ENCODE measurements at places on chromosomes 2 and 18. TPM values are rescaled to one million over a fixed set of nuclear protein-coding genes. Genes with fewer than 3 reads are reported as not detected.

- DNase-seq, result no peak
- no peak overlapping the region for H3K4me3 ChIP-seq
- H3K27me3 ChIP-seq, result no peaks in the 10 kb centered on the region
- H3K4me1 ChIP-seq, result no peaks in the 10 kb centered on the region
- H3K36me3 ChIP-seq, result no peaks in the 10 kb centered on the region
These were observed 395.6 kb upstream of the HS6ST1 start for GRCh38 chr2:128714285-128714684.

- H3K36me3 ChIP-seq, result no peaks in the 10 kb centered on the region
- DNase-seq, result no peak
- no peaks in the 10 kb centered on the region for H3K27me3 ChIP-seq
These were observed 76.7 kb upstream of the CAVIN2 start for GRCh38 chr2:191923652-191923997.

DNA sequence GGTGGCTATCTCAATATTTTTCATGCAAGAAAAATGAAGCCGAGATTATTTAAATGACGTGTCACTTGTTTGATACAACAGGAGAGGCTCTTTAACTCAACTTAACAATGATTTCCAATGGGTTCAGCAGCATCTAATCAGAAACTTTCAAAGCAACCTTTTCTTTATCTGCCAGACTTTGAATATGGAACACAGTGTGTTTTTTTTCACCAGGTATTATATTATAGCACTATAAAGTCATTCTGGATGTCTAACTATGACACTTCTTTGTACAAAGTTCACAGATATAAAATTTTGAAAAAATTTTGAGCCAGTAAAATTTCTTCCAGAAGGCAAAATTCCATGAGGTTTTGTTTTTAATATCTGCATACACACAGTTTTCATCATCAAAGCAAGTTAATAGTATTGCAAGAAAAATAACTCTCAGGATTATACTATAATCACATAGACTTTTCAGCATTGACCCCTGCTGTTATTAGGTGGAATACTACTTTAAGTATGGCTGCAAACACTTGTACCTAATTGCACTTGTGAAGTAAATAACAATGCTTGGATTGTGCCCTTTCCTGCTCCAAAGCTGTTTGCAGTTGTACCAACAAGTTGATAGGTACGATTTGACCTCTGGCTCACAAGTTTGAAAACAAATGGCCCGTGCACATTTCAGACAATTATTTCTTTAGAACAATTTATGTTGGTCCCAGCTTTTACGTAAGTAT is 44.0 kb upstream of the DSG1 start:
- no peaks in the 10 kb centered on the region for H3K27me3 ChIP-seq
- H3K4me3 ChIP-seq, result no peak overlapping the region
- H3K27ac ChIP-seq, result no peak overlapping the region

GRCh38 chr2:23836971-23837565 is 89.9 kb downstream of the ATAD2B start:
- H3K27me3 ChIP-seq, result no peaks in the 10 kb centered on the region
- no peak overlapping the region for H3K27ac ChIP-seq
- no peak for DNase-seq

DNA sequence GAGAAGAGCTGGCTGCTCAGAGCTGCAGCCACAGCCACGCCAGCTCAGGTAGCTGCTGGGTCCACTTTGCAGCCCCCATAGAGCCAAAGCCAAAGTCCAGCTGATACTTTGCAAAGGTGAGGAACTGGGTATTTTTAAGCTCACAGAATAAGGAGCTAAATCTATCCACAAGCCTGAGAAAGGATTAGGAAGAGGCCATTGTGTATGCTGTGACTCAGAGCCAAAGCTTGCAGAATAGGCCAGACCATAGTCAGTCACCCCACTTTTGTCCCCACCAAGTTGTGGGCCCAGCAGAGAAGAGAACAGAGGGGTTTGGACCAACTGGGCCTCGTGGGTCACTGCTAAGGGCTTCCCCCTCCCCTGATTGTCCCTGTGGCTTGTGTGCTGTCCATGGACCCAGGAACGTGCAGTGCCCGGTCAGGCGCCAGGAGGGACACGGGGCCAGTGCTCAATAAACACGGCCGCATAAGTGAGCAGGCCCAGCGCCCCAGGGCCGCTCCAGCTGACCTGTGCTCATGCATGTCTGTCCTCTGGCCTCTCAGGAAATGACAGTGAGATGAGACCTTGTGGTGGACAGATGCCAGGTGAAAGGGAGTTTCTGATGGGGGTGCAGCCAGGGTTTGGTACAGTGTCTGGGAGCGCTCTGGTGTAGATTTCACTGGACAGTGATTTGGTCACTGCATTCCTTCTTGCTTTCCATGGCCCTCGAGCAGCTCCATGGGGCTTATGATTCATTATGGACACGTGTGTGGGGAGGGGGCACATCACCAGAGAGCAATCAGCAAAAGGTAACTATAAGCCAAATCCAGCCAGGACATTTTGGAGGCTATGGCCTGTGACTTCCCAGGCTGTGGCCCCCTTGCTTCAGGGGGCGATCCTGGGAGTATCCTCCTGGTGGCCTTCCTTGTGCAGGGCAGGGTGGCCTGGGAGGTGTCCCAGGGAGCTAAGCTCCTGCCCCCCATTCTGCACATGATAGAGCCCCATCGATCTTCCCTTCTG is 31.3 kb downstream of the MAL start:
- no peak overlapping the region for H3K4me3 ChIP-seq
- no peaks in the 10 kb centered on the region for H3K4me1 ChIP-seq
- H3K36me3 ChIP-seq, result no peaks in the 10 kb centered on the region
- DNase-seq, result no peak
- no peaks in the 10 kb centered on the region for H3K27me3 ChIP-seq
- H3K27ac ChIP-seq, result no peak overlapping the region

GRCh38 chr2:202871300-202872141 is at the start of gene ICA1L:
ICA1L (minus strand) TSS chr2:202871766; CDS start chr2:202829009, 42,757 bp downstream.
- H3K27me3 ChIP-seq, result no peaks in the 10 kb centered on the region
- peak within 1 kb of the TSS; percentile 87 for H3K4me3 ChIP-seq
- DNase-seq, result no peak
- no peaks in the 10 kb centered on the region for H3K36me3 ChIP-seq
- no peaks in the 10 kb centered on the region for H3K4me1 ChIP-seq
- H3K27ac ChIP-seq, result peak within 1 kb of the TSS; percentile 47

DNA sequence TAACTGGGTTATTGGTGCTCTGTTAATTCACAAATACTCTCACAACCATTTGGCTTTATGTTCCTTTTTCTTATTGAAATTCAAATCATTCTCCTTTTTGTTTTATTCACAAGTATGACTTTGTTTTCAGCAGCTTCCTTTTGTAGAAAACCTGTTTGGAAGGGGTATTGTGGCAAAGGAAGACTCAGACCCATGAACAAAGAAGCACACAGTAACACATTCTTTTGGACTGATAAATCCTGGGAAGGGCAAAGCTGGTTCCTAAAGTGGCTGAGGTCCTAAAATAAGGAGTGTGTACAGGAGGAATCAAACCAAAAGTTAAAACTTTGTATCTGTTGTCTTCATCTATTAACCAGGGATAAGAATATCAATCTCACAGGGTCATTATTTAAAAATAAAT is 374.7 kb upstream of the FIGN start:
- DNase-seq, result no peak
- H3K4me1 ChIP-seq, result no peaks in the 10 kb centered on the region
- no peak overlapping the region for H3K27ac ChIP-seq
- no peaks in the 10 kb centered on the region for H3K36me3 ChIP-seq

GRCh38 chr18:79603321-79604204 is 76.0 kb upstream of the CTDP1 start:
- no peak overlapping the region for H3K4me3 ChIP-seq
- no peaks in the 10 kb centered on the region for H3K36me3 ChIP-seq
- no peak for DNase-seq
- H3K27ac ChIP-seq, result no peak overlapping the region
- H3K4me1 ChIP-seq, result no peaks in the 10 kb centered on the region

The GALNT5 gene
- total RNA-seq, result 0.11 TPM

The PDCD1 gene
- not detected for total RNA-seq

The RIT2 gene
- total RNA-seq, result not detected
